Activated CD4-positive, alpha-beta memory T cell treated with anti-CD3 and anti-CD28 coated beads for 36 hours (primary cell): ENCODE measurements at places on chromosomes 2 and 18. TPM values are rescaled to one million over a fixed set of nuclear protein-coding genes. Genes with fewer than 3 reads are reported as not detected.

DNA sequence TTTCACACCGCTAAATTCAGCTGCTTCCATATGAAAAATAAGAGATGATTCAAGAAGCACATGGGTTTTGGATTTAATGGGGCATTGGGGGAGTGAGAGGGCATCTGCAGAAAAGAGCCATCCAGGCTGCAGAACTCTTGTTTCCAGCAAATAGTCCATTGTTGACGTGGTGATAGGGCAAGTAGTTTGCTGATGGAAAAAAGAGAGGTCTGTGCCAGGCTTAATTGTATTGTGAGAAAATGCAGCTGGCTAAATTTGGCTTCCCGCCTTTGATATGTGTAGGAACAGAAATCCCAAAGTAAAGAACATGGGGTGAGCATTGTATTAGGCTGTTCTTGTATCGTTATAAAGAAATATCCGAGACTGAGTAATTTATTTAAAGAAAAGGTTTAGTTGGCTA, 199.5 kb downstream of the SETBP1 start:
- no peak for DNase-seq

DNA sequence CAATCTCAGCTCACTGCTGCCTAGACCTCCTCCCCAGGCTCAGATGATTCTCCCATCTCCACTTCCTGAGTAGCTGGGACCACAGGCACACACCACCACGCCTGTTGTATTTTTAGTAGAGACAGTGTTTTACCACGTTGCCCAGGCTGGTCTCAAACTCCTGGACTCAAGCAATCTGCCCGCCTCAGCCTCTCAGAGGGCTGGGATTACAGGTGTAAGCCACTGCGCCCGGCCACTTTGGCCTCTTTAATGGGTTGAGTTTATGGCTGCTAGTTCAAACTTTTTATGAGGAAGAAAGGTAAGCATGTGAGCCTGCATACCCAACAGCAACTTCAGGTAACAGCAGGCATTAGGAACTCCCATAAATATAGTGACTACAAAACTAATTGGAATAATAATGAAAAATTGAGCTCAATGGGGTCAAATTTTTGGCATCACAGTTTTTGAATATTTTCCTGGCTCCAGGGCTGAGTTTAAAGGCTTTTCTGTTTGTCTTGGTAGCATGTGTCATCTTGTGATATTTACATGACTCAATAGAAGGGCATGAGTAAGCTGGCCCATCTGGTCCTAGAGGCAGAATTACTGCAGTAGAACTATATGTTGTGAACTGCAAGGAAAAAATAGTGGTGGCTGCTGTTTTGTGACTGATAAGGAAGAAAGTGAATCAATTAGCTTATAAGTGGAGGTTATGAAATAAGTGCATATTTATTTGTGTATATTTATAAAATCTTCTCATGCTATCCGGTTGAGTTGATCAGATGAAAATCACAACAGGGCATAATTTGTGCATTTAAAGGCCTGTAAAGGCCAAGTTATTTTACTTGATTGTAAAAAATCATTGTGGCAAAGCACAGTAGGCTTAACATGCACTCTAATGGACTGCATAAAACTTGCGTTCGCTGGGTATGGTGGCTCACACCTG, 24.8 kb downstream of the GALM start:
- DNase-seq = peak; percentile 50

DNA sequence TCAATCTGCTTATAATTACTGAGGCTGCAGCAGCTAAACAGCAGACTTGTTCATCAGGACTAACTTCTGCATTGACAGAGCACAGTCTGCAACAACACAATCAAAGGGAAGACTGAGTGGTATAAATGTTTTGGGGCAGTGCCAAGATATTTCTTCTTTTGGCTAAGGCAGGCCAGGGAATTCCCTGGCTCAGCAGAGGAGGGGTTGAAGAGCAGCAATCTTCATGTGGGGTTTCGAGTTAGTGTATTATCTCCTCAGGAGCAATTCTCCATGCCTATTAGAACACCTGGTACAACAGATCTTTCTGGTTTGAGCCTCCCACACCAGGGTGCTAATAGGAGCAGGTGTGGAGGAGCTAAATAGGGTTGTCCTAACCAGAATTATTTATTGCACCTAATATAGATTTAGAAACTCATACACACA, 103.0 kb upstream of the STK17B start:
- no peak for DNase-seq

DNA sequence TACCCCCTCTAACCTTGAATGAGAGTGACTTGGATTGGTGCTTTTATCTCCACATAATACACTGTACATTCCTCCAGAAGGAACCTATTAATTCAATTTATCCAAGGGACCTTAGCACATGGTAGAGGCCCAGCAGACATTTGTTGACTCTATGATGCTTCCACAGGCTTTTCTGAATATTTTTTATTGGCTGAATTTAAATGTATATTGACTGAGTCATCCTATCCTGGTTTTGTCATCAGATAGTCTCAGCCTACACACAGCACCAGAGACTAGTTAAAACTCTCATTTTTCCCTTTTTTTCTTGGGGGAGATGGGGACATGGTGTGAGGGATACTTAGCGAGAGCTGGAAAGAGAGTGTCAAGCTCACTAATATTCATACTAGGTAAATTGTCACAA, 101.6 kb downstream of the LRRC30 start:
- no peak for DNase-seq

DNA sequence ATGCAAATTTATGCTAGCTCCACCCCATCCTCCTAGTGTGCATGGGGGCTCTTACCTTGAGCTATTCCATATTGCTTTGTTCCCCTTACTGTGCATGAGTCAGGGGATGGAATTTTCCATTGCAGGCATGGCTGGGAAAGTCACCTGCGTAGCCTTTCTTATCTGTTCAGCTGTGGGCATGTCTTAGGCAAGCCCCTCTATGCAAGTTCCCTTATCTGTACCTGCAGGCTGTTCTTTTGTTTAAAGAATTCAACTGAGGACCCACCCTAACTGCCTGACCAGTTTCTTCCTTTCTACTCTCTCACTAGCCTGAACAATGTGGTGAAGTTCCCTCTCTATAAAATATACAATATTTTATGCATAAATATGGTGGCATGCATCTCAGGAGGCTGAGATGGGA, 54.2 kb upstream of the CDCA7 start:
- DNase-seq = no peak

DNA sequence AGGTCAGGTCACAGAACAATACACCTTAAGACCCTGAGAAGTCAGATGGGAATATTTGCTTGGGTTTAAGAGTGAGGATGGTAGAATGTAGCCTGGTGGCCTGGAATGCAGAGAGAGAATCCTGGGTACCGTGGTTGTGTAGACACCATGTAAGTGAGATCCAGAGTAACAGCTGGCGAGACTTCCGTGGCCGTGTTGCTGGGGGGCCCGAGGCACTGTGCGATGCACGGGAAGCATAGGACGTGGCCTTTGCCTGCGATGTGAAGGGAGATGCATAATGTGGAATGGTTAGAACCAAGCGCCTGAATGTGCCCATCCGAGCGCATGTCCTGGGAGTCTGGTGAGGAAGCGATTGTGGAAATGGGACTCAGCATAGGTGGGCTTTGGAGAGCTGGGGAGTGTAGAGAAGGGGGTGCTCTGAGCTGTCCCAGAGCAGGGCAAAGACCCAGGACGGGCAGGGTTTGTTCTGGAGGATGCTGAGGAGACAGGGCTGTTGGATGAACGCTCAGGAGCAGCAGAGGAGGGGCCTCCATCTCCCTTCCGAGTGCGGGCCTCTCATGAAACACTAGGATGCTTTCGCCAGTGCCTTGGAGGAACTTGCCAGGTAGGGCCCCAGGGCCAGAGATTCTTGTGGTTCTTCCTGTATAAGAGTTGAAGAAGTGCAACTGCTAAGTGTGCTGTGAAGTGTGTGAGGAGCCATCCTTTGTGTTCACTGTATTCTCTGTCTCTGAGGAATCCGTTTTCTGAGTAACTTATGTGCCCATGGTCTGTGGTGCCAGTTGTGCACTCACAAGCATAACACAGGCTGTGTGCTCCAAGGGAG, 7.1 kb downstream of the RNF144A start:
- no peak for DNase-seq

DNA sequence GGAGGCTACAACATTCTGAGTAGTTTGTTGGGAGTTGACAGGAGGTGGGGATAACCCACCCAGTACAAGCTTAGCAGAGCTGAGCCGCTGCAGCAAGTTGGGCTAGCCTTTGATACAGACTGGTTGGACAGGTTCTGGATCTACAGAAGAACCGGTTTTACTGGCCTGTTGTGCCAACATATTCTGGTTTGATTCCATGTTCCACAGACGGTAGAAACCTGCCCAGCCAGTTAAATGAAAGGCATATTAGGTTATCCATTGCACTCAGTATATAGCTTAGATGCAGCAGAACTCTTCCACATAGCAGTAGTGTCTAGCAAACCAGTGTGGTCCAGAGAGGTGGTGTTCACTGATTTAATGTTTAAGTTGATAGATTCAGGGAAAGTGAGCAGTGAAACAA, 19.3 kb upstream of the RBBP8 start:
- no peak for DNase-seq

DNA sequence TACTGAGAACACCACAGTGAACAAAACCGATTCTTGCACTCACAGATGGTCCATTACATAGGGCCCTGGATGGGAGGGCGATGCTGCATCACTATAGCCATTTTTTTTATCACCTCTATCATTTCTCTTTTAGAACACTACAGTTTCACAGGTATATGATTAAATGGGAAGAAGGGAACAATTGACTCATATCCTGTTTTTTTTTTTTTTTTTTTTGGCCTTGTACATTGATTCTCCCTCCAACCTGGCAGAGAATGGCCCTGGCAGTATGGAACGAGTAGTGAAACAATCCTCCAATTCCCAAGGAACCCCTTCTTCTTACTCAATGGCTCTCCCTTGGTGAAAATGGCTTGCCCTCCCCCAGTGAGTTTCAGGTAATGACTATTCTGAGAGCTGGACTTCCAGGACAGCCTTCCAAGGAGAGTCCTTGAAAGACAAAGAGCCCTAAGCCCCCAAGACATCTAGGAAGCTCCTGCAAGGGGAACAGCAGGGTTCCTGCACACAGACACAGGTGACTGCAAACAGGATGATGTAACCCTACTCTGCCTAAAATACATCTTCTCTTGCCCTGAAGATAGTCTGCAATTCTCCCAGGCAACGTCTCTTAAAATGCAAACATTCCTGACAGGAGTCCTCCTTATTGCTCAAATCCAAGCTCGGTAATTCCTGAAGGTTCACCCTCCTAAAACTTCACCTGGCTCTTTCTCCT, 405.4 kb downstream of the SETBP1 start:
- no peak for DNase-seq

The CTLA4 gene
- 245 TPM for total RNA-seq
